ENCODE measurements at places on chromosomes 5 and 9. TPM values are rescaled to one million over a fixed set of nuclear protein-coding genes. Genes with fewer than 3 reads are reported as not detected.

PIP5KL1 gene
- total RNA-seq = 6.7 TPM

CYSRT1 gene
- total RNA-seq = 1.3 TPM

OR1J2 gene
- total RNA-seq = not detected

PCDHB12 gene
- total RNA-seq = 0.17 TPM

PCDHGA12 gene
- 24.5 TPM for total RNA-seq

SPINK4 gene
- total RNA-seq = not detected

RELL2 gene
- 5.7 TPM for total RNA-seq

SH3PXD2B gene
- 25.1 TPM for total RNA-seq

CPEB4 gene
- total RNA-seq = 29.1 TPM

DDX46 gene
- 13.2 TPM for total RNA-seq

CBY3 gene
- total RNA-seq = not detected

RGS7BP gene
- total RNA-seq = not detected

PCDHB8 gene
- total RNA-seq = 0.16 TPM

RPL35 gene
- total RNA-seq = 1,457 TPM

ADGRD2 gene
- total RNA-seq = not detected

KIF12 gene
- total RNA-seq = 1.6 TPM

RANBP3L gene
- not detected for total RNA-seq

KCNT1 gene
- total RNA-seq = not detected

FAM153A gene
- total RNA-seq = under 0.01 TPM

CD74 gene
- 9.7 TPM for total RNA-seq

All from mammary epithelial cell (primary cell).